ENCODE measurements at places on chromosomes 7 and 10. TPM values are rescaled to one million over a fixed set of nuclear protein-coding genes. Genes with fewer than 3 reads are reported as not detected.

The TCTN3 gene
- total RNA-seq, result 35.8 TPM

The VSIR gene
- 0.04 TPM for total RNA-seq

The ST8SIA6 gene
- total RNA-seq, result 1.8 TPM

The HABP2 gene
- total RNA-seq, result not detected

The ELN gene
- total RNA-seq, result 2.7 TPM

The WAPL gene
- 33.5 TPM for total RNA-seq

The OR2A42 gene
- total RNA-seq, result not detected

The TAS2R41 gene
- 0.10 TPM for total RNA-seq

Data from H7 (cell line).